ENCODE measurements at places on chromosomes 1 and 21.

- no peak for DNase-seq
Observed at GRCh38 chr1:65698590-65698989, 94.1 kb upstream of the PDE4B start.

GRCh38 chr21:38980416-38981313 is 174.9 kb downstream of the ETS2 start:
- no peak for DNase-seq

- no peak for DNase-seq
Observed at GRCh38 chr1:107976431-107976830, 11.5 kb upstream of the VAV3 start.

- DNase-seq: no peak
Observed at GRCh38 chr1:48000883-48001282, 3.7 kb upstream of the TRABD2B start.

DNA sequence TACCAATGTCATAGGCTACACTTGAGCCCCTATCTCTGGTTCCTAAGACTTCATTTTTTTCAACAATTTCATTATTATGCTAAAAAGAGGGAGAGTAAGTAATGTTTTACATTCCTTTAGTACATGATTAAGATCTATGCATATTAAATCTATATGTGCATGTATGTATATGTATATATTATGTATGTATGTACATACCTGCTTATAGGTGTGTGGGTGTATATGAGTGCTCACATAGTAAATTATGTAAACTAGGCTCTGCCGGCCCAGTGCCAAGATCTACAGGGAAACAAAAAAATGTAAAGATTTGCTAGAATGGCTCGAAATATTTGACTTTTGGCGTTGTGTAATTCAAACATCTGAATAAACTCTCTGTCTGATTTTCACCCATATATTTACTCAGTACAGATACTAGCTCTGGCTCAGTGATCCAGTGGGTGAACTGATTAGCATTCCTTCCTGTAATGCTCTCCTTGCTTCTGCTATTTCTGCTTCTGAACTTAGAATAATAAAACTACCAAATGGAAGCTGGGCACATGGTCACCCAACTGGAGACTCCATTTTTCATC is 113.1 kb upstream of the FGGY start:
- DNase-seq: no peak

GRCh38 chr1:199551967-199552565 is 475.4 kb upstream of the NR5A2 start:
- no peak for DNase-seq

DNA sequence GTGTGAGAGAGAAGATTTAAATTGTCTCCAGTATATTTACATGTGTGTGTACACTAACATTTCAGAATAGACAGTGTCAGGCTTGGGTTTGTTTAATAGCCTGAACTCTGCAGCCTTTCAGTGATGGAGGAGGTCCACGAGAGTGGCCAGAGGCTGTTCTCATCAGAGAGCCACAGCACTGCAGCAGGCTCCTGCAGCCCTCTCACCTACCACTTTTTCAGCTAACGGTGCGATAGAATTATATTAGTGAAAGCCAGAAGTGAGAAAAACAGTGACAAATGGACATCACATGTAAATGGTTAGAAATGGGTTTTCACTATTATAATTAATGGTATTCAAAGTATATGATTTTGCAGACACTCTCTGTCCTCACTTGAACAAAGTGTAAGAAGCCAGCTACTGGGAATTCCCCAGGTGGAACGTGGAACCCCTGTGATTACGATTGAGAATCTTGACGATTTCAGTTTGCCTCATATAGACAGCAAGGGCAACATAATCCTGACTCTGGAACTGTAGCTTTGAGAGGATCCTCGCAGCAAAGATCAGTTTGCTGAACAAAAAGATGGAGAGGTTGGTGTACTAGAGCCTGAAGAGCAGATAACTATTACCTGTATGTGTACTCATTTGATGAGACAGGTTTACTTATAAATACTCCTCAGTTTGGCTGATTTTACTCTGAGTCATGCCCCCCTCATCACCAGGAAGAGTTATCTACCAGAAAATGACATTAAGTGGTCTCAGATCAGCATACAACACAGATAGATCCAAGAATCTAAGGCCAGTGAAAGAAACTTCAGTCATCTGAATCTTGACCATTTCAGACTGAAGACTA is 31.4 kb downstream of the IFI16 start:
- no peak for DNase-seq

- no peak for DNase-seq
Observed at GRCh38 chr1:78640462-78640861, 9.2 kb upstream of the IFI44 start.

- DNase-seq: no peak
Observed at GRCh38 chr1:84972377-84972987, 24.4 kb downstream of the MCOLN2 start.

GRCh38 chr1:70895531-70895930 is 152.1 kb downstream of the PTGER3 start:
- no peak for DNase-seq

GRCh38 chr21:22343721-22344120 is 1345.5 kb downstream of the NCAM2 start:
- DNase-seq: no peak

DNA sequence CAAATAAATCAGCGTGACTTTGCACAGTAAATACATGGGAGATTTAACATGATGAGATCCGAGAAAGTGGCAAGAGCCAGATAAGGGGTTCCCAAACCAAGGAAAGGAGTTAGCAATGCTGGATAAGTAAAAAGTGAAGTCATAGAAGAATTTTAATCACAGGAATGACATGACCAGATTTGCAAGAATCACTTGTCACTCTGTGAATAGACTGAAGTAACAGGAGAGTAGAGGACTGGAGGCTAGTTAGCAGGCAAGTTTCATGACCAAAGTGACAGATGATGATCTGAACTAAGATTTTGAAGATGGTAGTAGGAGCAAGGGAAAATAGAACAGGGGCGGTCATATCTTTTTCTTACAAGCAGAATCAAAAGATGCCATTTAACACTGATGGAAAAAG is 8.4 kb downstream of the CFH start:
- no peak for DNase-seq

GRCh38 chr1:219906924-219907771 is 21.2 kb downstream of the SLC30A10 start:
- no peak for DNase-seq

GRCh38 chr1:36091141-36091540 is 2.4 kb downstream of the ADPRS start:
- no peak for DNase-seq

DNA sequence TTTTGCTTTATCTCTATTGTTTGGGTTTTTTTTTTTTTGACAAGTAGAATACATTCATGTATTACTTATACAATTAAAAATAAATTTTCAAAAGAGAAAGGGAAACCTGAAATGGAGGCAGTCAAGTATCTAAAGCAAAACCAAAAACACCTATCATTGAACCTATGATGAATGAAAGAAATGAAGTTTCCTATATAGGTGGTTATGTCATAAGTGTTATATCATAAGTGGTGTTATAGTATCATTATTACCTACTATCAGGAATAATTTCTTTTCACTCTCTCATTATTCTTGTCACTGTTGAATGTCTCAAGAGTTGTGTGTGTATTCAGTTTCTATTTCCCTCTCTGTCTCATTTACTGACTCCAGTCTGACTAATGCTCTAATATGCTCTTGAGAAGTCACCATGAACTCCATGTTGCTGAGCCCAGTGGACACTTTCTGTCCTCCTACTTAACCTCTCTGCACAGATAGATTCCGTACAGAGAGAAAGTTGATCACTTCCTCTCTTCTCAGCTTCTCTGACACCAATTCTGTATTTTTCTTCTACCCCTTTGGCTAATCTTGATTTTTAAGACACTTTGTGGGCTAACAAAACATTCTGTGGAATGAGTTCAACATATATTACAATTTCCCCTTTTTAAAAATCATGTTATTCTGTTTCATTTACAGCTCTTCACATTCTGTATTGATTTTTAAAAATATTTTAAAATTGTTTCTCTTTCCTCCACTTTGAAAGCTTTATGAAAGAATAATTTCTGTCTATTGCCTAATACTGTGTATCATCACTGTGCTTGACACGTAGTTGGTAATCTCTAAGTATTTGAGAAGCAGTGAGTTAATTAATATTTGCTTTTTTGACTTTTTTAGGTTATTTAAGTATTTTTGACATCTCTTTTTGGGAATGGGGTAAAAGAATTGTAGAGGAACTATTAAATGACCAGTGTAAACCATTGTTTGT is 50.1 kb downstream of the RASAL2 start:
- DNase-seq: no peak

GRCh38 chr1:231630558-231631205 is 4.1 kb downstream of the DISC1 start:
- no peak for DNase-seq

GRCh38 chr1:119554183-119554582 is 47.2 kb downstream of the HSD3B1 start:
- no peak for DNase-seq

DNA sequence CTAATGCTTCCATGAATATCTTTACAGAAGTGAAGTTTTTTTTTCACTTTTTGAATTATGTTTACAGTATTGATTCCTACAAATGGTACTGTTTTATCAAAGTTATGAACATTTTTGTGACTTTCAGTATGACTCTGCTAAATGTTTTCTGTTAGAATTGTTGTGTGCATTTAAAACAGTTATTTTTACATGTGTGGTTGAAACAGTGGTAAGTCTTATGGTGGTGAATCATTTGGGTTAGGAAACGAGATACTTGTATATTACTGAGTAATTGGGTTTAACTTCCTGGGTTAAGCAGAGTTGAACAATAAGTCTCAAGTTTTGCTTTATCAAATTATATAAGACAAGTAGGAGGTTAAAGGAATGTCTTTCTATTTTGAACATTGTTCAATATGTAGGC is 66.8 kb downstream of the VPS13D start:
- no peak for DNase-seq

DNA sequence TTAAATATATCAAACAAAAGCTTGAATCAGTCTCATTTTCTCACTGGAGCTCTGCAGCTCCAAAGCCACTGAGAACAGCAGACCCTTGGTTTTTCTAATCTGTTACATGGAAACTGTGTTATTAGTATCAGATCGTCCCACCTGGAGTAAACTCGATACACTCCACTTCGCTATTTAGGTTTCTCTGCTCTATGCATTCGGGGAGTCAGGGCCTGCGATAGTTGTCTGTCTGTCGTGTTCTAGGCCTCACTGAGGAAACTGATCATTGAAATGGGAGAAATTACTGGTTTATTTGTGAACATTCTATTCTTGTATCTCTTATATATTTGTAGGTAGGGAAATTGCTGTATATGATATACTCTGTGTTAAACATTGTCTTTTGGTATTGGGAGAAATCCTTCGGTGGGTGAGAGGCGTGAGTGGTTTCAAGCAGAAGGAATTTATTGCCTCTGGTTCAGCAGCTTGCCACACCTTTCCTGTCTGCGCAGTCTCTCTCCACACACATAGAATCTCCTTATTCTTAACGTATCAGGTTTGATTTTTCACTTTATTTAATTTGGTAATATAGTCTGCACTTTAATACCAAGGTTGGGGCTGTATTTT is 8.5 kb downstream of the PRDM2 start:
- DNase-seq: no peak

GRCh38 chr1:30005972-30006619 is 717.3 kb downstream of the MATN1 start:
- no peak for DNase-seq

DNA sequence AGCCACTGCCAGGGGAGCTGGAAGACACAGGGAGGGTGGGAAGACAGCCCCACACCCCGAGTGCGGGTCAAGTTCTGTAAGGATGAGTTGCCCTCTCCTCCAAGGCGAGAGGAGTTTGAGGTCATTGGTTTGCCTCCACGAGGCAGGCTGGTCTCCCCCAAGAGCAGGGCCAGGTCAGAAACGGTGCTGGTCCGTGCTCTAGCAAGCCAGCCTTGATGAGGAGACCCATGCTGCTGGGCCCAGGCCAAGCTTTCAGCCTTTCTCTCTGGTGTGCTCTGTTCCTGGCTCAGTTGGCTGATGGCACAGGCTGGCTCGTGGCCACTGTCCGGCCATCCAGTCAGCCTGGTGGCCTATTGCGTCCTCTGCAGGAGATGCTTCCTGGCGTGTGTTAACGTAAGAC is 12.0 kb upstream of the PCBP3 start:
- DNase-seq: no peak

DNA sequence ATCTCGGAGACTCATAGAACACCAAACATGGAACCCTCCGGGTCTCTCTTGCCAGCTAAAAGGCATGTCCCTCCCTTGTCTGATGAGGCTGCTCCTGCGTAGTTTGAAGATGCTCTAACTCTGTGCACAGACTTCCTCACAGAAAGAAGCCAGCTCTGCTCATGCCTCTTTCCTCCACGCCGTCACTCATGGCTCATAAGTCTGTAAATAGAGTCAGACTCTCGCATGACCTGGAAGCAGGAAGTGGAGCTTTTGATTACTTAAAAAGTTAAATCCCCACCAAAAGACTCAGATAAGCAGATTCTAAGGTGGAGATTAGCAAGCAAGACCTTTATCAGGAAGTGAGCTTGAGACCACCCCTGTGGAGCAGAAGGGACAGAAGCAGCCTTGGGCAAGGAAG is 171.6 kb downstream of the TRIM33 start:
- no peak for DNase-seq

DNA sequence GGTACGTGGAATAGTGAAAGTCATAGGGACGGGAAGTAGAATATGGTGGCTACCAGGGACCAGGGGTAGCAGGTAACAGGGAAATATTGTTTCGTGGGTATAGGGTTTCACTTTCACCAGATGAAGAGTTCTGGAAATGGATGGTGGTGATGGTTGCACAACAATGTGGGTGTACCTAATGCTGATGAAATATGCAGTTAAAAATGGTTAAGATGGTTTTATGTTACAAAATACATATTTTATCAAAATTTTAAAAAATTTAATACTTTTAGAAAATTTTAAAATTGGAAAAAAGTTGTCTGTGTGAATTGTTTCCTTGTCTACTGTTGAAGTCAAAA is 55.5 kb upstream of the TLR5 start:
- no peak for DNase-seq

- DNase-seq: no peak
Observed at GRCh38 chr1:5905436-5905835, 86.8 kb downstream of the NPHP4 start.

DNA sequence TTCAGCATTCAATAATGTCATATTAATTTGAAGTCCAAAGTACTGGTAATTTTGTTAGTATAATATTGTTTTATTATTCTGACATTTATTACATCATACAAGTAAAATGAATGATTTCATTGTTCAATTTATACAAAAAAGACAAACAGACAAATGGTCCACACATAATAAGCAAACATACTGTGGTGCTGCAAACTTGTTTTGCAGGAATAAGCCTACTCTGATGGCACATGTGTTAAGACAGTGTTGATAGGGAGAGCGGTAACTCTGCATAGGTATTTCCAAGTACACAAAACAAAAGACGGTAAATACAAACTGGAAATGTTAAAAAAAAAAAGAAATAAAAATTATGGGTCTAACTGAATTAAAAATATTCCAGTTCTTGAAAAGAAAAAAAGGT is 59.7 kb upstream of the DPYD start:
- no peak for DNase-seq

DNA sequence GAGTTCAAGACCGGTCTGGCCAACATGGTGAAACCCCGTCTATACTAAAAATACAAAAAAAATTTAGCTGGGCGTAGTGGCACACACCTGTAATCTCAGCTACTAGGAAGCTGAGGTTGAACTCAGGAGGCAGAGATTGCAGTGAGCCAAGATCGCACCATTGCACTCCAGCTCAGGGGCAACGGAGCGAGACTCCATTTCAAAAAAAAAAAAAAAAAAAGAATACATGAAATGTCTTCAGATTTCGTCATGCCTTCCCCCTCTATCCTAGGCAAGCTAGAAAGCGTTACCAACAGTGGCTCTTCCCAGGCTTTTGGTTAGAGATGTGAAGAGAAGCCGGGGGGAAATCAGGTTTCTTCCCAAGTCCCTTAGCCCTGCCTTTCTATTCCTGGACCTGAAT is 3.6 kb downstream of the TFF1 start:
- DNase-seq: no peak

GRCh38 chr21:25215698-25216384 is 391.4 kb downstream of the MRPL39 start:
- no peak for DNase-seq
